ENCODE measurements at places on chromosomes 3 and 15. TPM values are rescaled to one million over a fixed set of nuclear protein-coding genes. Genes with fewer than 3 reads are reported as not detected.

- no peak for DNase-seq
Observed at GRCh38 chr3:57755368-57755675, 787 bp upstream of the SLMAP start.

DNA sequence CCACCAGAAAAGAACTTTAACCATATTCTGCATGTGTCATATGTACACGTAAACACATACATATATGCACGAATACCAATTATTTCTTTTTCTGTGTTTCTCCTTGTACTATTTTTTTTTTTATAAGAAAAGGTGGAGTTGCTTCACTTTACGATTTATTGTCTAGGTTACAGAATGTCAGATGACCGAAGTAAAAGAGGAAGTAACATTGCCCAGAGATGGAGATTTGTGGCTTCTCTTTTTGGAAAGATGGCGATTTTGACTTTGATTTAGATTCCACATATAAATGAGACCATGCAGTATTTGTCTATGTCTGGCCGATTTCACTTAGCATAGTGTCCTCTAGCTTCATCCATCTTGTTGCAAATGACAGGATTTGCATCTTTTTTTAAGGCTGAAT lies 293.1 kb downstream of the SV2B start:
- DNase-seq = no peak

DNA sequence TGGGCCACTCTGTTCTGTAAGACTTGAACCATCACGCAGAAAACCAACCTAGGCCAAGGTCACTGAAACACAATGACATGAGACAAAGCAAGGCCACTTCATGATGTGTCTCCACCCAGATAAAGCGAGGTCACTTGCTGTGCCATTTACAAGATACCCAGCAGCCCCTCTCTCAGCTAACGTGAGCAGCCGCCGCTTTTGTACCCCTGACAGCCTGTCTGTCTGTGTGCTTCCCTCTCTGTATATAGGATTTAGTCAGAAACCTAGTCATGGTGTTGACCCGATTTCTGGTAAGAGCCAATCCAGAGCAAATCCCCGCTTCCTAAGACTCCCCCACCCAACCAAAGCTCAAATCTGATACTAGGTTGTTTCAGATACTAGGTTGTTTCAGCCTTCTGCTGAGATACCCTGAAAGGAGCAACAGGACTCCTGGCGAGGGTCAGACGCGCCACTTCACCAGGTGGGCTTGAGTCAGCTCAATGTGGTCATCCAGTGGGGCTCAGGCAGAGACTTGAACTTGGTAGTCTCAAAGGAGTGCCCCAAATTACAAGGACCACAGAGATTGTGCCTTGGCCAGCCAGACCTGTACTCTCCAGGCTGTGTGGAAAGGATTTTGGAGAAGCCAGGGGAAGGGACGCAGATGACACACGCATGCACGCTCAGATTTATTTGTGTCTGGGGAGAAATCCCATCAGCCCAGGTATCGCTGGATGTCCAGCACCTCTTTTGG lies 3.1 kb upstream of the ZXDC start:
- no peak for DNase-seq

DNA sequence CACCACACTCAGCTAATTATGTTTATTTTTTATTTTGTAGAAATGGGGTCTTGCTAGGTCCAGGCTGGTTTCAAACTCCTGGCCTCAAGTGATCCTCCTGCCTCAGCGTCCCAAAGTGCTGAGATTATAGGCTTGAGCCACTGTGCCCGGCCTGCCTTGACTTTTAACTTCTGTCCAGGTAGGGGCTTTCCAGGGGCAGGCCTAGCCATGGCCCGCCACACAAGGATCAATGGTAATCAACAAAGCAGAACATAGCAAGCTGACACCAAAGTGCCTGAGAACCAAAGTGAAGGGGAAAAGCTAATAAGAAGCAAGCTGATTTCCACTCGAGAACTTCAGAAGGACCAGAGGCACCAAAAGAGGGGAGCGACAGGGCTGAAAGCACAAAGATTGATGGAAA lies 9.4 kb upstream of the CRTC3 start:
- DNase-seq = no peak

DNA sequence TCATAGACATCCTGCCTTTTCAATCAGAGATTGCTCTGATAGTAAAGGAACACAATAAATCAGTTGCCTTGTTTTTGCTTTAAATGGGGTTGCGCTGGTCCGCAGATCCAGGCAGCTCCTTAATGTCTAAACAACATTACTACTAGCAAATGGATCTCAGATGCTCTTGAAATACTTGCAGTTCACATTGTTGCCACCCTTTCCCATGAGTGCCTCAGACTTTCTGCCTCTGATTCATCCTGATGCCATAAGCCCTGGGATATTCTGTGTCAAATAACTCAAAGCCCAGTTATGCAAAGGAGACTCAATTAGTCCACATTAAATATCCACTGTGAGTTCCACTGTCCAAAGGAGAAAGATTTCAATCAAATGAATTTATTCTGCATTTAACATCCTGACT lies 196.7 kb downstream of the PLCH1 start:
- no peak for DNase-seq

DNA sequence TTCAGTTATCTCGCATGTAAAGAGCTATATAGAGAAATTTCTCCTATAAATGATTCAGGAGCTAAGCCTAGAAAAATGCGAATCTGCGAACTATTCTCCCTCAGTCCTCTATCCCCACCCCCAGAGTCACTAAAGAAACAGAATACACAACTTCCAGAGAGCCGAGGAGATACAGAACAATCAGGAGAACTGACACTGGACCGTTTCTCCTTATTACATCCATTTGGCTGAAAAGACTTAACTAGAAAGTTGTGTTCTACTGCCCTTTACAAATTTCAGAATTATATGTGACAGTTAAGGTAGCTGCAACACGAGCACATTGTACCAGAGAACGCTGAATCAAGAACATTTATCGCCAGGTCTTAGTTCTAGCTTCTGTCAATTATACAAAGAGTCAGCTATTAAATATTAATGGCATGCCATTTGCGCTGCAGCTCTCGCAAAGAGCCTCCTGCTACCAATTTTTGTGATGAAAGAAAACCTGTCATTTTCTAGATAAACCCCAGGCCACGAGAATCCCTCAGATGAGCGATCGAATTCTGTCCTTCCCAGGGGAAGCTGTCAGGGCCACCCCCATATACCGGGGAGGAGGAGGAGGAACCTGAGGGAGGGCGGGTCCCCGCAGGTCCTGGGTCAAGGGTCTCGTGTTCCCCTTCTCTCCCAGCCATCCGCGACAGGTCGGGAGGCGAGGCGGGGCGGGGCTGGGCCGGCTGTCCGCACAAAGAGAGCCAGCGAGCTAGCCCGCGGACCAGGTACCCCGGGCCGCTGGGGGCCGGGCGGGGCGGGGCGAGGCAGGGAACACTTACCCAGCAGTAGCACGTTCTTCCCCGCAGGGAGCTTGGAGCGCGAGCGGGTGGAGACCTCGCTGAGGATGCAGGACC lies 878 bp downstream of the DYNC1LI1 start:
- no peak for DNase-seq

DNA sequence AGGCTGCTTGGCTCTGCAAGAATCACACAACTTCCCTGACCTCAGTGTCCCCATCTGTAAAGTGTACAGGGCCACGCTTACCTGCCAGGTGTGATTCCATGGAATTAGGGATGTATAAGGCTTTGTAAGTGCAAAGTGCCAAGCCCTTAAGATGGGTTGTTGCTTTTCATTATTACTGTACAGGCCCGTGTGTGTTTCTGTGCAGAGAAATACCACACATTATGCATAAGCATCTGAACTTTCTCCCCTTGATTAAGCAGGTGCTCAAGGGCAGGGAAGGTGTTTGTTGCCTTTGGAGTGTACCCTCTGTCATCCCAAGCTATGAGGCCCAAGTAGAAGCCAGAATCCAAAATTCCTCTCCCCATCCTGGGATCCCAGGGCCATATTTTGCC lies 13.6 kb upstream of the HRH1 start:
- no peak for DNase-seq

GRCh38 chr3:170753421-170754310 lies 116.3 kb downstream of the RPL22L1 start:
- no peak for DNase-seq

- DNase-seq = no peak
Observed at GRCh38 chr3:115836944-115837343, 213.6 kb downstream of the GAP43 start.

Gene RTF1
- total RNA-seq = 49.5 TPM

Gene ST8SIA2
- not detected for total RNA-seq

Gene NR1I2
- not detected for total RNA-seq
